ENCODE measurements at places on chromosomes 5 and 9.

DNA sequence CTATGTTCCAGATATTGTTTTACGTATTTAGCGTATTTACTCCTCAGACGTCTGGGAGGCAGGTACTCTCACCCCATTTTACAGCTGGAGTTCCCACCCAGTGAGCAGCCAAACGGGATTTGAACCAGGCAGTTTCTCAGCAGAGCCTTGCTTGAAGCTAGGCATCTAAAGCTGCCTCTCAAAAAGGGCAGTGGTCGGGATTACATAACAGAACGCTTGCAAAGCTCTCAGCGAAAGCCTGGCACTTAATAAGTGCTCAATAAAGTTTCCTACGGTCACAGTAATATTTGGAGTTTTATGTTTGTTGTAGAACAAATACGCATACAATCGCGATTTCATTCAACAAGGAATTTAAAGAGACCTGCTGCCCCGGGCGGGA, 286 bp upstream of the BSPRY start:
- DNase-seq, result no peak

DNA sequence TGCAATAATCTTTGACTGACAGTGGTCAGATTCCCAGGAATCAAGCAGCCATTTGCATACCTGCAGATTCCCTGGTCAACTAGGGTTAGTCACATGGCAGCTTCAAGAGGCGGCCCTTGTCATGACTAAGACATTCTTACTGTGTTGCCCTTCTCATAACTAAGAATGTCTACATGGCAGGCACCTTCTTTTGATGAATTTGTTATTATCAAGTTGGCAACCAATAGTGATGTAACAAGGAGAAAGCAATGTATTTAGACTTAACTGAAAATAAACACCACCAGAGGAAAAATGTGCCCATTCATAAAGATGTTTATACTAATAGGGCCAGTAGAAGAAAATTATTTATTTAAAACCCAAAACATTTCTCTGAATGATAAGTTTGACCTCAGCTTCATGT, 215.6 kb downstream of the TLE1 start:
- no peak for DNase-seq

GRCh38 chr5:28864006-28864405, 1825.6 kb upstream of the CDH9 start:
- no peak for DNase-seq

GRCh38 chr9:93617273-93617672, 40.9 kb downstream of the PHF2 start:
- no peak for DNase-seq

GRCh38 chr5:44885903-44886302, 77.2 kb downstream of the MRPS30 start:
- DNase-seq, result no peak

- DNase-seq, result peak; percentile 5
These were observed 171.7 kb downstream of the TTC39B start for GRCh38 chr9:15135164-15135792.

DNA sequence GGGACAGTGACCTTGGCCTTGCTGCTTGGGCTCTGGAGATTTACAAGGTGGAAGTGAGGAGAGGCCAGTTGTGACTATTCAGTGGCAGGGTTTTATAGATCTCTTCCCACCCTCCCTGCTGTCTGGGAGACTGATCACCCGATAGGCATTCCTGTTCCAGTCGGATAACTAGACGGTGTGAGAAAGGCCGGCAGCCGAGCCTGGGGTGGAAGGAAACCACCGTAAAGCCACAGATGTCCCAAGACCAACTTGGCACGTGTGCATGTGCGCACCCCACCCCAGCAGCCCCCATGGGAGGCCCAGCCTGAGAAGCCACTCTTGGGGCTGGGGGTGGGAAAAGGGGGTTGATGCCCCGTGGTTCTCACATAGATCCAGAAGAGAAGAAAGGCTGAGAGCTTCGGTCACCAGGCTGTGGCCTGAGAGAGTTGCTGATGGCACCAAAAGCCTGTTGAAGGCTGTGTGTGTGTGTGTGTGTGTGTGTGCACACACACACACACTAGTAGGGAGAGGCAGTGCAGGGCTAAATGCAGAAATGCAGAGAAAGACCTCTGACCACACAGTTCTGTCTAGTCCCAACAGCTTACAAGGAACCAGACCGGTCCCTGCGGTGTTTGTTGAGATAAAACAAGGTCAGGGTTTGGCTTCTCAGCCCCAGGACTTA, 225.8 kb downstream of the FANCC start:
- no peak for DNase-seq

- DNase-seq, result no peak
These were observed 3.1 kb downstream of the RHOBTB3 start for GRCh38 chr5:95734187-95734586.

DNA sequence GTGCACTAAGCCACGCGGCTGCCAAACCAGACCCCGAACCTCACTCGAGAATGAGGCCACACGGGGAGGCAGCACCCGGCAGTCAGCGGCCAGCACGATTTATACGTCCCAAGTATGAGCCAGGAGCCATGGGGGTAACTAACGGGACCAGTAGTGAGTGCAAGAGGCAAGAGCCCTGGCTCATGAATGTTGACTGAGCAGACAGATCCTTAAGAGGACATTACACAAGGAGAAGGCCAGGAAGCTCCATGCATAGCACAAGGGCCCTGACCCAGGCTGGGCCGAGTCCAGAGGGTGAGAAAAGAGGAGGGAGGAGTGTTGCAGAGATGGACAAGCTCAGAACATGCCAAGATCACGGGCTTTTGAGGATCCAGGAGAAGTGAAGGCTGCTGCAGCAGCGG, 58.6 kb upstream of the PHYKPL start:
- DNase-seq, result no peak

- no peak for DNase-seq
These were observed 4.3 kb downstream of the RAI14 start for GRCh38 chr5:34660444-34660843.

DNA sequence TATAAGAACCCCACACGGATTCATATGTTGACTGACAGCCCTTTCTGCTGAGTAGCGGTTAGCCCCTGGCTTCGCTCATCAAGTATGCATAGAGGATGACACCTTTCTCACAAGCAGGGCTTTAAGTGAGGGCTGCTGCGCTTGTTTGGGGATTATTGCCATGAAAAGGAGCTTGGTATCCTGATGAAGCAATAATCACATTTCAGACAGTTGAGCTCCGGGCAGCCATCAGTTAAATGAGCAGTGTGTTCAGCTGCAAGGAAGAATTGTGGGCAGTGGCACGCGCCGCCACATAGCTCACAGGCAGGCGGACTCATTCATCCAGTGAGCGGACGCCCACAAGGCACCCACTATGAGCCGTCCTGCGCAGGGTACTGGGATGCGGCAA, 77.6 kb downstream of the NEK6 start:
- no peak for DNase-seq

- DNase-seq, result no peak
These were observed 299.8 kb downstream of the TLE1 start for GRCh38 chr9:81389569-81389993.

DNA sequence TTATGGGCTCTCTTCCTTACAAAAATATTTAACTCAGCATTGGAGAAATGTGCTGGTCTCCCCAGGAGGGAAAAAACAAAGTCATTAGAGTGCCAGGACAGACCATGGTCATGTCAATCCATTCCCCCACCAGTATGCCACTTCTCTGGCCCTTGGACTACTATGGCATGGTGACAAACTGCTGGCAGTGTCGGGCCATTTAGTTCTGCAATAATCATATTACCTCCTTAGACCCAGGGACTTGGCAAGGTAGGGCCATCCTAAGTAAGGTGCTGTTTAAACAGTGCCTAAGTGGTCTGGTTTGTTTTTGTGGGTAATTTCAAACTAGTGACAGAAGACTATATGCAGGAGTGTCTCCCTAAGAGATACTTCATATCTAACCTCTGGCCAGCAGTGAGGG, 177.8 kb upstream of the STK32A start:
- no peak for DNase-seq

GRCh38 chr5:133129289-133129688, 77.5 kb downstream of the HSPA4 start:
- DNase-seq, result no peak

DNA sequence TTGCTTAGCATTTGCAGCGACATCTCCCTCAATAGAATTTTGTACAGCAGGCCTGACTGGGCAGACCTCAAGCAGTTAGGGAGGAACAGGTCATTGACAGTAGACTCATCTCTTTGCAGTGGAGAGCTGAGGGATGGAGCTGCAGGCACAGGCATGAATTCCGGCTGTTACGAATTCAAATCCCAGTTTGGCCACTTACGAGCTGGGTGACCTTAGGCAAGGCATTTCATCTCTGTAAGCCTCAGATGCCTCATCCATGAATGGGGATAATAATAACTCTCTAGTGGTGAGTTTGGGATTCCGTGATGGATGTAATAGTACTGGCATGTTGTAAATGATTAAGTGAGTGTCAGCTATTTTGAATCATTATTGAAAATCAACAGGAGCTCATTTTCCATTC, 195.3 kb downstream of the SEMA6A start:
- no peak for DNase-seq

DNA sequence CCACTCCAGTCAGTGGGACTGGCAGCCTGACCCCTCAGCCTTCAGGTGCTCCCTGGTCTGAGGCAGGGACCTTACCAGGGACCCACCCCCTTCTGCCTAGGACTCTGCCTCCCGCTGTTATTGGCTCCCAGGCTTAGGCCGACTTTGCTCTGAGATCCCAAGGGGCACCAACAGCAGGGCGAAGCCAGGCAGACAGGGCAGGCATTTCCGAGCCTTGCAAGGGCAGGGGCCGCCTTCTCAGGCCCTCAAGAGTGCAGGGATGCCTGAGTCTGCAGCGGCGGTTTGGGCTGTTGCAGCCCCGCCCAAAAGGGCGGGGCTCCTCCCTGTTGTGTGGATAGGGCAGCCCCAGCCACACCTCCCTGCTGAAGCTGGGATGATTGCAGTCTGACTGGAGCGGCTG, 644.6 kb downstream of the PRR16 start:
- no peak for DNase-seq

DNA sequence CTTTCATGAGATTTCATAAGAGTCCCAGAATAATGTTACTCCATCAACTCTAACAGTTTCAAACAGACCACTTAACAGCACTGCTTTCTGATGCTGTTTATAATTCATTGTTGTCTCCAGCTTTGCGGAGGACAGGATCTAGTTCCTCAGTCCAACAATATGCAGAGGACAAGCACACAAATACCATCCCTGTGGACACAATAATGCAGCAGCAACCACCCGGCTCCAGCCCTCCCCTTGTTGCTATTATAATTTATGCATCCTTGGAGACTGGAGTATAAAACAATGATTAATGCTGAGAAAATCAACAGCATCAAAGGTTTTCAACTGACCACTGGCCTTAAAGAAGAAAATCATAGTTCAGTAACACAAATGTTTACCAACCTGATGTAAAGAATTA, 108.3 kb downstream of the DENND1A start:
- no peak for DNase-seq

DNA sequence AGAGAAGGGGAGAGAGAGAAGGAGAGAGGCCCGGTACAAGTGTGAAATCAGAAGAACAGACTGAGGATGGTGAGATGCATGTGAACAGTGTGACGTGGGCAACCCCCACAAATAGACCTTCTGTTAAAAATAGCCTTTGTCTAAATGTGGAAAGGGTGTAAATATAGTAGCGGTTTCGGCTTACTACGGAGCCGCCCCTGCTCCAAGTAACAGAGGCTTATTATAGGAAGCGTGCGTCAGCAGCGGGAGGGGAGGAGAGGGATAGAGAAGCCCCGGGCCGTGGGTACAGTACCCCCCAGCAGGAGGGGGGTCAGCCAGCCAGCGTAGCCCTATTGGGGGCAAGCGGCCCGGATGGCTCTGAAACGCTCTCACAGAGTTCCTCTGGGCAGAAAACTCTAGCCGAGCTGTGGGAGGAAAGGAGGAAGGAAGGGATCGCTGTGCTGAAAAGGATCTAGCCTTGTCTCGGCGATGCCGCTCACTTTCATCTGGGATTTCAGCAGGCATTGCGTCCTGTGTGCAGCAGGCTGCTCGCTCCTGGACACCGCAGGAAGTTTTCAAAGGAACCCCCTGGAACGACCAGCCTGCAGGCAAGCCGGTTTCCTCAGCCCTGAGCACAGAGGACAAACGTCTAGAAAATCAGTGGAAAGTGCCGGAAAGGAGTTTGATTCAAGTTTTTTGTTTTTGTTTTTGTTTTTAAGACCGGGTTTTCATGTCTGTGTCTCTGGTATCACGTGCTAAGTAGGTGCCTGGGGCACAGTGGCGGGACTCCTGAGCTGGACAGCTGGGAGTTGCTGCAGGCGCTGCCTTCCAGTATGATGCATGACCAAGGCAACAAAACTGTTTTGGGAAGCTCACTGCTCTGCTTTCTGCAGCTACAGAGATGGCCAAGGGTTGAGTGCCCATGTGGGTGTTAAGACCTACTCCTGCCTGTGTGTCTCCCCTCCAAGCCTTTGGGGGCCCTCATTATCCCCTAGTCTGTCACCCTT, 146.6 kb downstream of the SEC61B start:
- DNase-seq, result no peak

- DNase-seq, result no peak
These were observed 18.7 kb upstream of the ZNF608 start for GRCh38 chr5:124764992-124765611.

- DNase-seq, result no peak
These were observed 531.5 kb downstream of the CSNK1G3 start for GRCh38 chr5:124043456-124043855.

- no peak for DNase-seq
These were observed 56.2 kb upstream of the APC start for GRCh38 chr5:112681481-112681908.

GRCh38 chr5:17096952-17097695, 120.3 kb upstream of the BASP1 start:
- no peak for DNase-seq

GRCh38 chr5:172426086-172426485, 28.2 kb downstream of the SH3PXD2B start:
- no peak for DNase-seq

DNA sequence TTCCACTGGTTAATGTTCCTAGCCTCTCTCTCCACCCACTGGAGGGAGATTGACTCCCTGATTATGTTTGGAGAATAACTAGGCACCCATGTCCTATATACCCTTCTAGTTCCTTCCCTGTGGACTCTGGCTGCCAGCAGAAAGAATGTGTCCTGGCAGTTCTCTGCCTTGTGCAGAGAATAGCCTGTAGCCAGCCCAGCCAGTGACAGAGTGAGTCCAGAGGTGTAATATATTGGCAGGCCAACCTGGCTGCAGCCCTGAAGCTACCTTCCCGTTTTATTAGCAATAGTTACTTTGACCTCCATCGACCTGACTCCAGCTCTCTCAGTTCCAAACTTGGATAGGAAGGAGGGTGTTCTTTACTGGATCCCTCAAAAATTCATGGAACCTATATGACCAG, 8.1 kb downstream of the SETD9 start:
- DNase-seq, result no peak

DNA sequence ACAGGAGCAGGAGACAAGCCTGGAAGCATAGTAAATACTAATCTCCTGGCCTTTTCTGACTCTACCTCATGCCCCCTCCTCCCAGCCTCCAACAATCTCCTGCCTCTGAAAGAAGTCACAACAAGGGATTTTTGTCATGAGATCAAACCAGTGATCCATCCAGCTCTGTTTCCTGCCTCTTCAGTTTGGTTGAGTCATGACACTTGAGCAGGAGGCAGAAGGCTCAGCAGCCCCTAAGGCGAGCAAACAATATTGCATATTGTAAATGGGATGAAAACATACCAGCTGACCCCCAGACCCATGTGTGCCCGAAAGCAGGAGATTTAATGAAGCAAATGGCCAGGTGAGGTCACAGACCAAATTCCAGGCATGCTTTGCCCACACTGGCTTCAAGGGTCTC, 272.8 kb downstream of the GAS1 start:
- no peak for DNase-seq
